ENCODE measurements at places on chromosomes 3 and 15.

- no peak for DNase-seq
These were observed 34.6 kb downstream of the SRPRB start for GRCh38 chr3:133840055-133840737.

- peak; percentile 17 for DNase-seq
These were observed 760.1 kb upstream of the CFAP20DC start for GRCh38 chr3:59809710-59810444.

DNA sequence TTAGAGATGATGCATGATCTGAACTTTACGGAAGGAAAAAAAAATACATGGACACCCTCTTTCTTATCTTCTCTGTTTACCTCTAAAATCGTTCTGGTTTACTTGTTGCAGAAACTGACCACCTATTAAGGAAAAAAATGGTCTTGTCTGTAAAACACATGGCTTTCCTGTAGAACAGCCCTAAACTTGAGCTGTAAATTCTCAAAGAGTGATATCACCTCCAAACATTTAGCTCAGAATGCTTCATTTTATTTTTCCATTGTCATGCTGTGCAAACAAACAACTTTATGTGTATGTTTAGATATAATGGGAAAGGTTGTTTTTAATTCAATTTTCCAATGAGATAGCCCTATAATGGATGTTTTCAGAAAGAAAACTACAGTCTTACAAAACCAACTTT lies 237.4 kb upstream of the NR2F2 start:
- no peak for DNase-seq

DNA sequence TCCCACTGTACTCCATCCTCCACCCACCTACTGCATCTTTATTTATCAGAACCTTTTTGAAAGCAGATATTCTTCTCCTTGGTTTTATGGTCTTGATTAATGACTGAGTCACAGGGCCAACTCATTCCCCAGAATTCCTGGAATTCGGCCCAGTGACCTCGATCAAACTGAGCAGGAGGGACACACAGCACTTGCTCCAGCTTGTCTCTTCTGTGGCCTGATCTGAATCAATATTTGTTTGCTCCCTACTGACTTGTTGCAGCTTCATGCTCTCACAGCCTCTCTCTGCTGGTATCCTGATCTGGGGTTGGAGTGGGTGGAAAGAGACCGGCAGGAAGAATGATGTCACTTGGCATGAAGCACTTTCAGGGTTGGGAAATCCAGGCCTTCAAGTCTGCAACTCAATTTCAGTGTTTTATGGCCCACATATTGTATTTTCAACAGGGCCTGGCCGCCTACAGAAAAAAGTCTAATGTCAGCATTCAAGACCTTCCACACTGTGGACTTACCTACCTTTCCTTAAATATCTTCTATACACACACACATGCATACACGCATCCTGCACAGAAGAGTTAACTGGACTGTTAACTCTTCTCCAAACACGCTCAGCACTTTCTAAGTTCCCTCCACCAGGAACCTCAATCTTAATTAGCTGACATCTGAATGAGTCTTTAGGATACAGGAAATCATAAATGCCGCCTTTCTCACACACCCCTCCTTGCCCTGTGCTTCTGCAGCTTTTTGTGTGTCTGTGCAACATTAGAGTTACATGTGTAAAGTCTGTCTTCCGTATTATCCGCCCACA lies 4.6 kb downstream of the ANXA2 start:
- DNase-seq: peak; percentile 34

DNA sequence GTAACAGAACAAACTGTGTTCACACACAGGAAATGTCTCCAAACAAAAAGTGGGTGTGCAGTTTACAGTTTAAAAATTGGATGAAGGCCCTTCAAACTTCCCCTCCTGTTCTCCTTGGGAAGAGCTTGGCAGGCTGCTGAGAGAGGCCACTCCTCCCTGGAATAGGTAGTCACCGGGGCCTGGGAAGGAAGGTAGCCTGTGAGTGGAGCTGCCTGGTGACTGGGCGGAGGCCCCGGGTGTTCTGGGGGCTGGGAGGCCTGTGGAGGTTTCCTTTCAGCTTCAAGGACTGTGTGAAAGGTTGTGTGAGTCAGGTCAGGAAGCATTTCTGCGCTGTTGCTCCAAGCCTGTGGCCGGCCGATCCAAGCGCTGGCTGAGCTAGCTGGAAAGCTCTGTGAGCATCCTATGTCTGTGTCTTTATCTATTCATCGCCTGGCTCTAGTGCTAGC lies 14.1 kb downstream of the SLCO3A1 start:
- no peak for DNase-seq

DNA sequence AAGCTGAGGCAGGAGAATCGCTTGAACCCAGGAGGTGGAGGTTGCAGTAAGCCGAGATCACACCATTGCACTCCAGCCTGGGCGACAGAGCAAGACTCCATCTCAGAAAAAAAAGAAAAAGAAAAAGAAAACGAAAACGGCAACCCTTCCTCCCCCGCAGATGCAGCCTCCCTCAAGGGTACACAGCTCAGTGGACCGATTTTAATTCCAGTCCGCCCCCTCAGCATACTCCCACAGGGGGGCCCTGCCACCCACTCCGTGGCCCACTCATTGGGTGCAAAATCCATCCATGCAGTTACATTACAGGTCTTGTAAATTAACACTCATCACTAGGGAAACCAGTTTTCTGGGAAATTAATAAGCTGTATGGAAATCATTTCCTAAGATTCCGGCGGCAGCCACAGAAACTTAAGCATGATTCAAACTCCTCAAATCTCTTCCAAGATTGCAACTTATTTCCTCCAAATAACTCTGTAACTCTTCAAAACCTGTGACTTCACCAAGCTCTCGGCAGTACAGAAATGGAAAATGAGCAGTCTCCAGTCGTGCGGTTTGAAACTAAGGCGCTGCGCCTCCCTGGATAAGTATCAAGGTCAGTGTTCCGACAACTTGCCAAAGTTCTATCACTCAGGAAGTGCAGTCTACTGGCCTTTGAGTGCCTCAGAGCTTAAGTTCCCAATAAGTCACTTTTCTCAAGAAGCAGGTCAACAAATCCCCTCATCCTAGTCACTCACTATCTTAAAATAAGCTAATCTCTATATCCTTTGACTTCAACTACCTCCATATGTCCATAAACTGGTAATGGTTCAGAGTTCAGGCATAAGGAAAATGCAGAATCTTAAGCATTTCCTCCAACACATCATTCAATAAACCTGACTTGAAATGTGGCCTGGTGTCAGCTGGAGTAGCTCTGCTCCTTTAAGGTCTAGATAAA lies 24.7 kb upstream of the KLHL6 start:
- DNase-seq: no peak

DNA sequence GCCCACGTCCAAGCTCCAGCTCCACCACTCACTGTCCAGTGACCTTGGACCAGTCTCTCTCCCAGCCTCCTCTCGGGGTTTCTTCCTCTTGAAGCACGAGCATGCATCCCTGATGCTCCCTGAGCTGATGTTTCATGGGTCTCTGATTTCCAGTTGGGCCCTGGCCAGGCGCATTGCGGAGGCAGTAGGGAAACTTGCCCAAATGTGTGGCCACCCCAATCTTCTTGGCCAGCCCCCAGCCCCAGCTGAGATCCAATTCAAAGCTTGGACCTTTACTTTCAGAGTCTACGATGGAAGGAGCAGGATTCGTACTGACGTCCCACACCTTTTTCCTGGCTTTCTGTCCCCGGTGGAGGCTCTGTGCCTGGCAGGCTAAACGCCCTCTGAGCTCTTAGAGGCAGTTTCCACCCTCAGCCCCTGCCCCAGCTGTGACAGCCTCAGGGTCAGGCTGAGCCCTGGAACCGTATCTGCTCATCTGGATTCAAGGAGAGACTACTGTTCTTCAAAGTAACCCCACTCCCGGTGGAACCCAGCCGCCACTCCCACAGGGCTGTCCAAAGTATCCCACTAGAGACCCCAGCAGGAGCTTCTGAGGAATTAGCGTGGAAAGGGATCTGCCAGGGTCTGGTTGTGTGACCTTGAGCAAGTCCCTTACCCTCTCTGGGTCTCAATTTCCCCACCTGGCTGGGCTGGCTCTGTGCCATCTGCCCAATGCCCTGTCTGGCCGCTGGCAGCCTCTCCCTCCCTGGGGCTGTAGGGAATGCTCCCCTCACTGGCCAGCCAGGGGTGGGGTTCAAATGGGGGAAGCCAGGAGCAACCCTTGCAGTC lies 37.4 kb downstream of the CPN2 start:
- DNase-seq: no peak

- DNase-seq: no peak
These were observed 195.7 kb downstream of the OCA2 start for GRCh38 chr15:27903405-27903804.

DNA sequence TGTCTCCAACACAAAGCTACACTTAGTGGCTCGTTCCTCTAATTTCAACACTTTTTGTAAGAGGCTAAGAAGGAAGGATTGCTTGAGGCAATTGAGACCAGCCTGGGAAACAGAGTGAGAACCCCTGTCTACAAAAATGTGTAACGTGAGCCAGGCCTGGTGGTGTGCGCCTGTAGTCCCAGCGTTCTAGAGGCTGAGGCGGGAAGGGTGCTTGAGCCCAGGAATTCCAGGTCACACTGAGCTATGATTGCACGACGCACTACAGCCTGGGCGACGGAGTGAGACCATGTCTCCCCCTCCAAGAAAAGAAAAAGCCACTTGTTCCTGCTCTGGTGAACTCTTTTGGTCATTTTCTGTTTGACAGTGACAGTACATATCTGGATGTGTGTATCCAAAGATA lies 127.9 kb downstream of the GABRB3 start:
- DNase-seq: no peak

DNA sequence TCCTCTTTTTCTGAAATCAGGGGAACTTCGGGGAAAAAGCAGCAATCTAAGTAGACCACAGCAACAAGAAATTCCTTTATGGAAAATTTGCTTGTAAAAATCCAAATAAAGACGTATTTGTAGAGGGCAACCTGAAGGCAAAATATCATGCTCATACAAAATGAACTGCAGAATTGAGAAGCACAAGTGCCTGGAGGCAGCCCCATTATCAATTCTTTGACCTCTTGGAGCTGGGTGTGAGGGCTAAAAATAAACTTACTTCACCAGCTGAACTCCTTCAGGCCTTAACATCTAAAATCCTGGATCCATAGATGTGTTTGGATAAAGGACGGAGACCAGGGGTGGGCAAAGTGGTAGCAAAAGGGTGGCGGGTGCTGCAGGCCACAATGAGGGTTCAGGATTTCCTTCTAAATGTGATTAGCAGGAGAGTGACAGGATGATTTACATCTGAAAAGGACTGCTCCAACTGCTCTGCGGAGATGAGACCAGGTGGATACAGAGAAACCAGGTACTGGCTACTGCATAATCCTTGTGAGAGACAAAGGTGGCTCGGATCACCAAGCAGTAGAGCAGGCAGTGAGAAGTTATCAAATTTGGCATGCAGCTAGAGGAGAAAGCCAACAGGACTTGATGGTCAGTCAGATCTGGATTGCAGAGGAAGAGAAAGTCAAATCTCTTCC lies 81.7 kb upstream of the TJP1 start:
- no peak for DNase-seq

- DNase-seq: no peak
These were observed 462.3 kb upstream of the SGO1 start for GRCh38 chr3:20648294-20648693.

DNA sequence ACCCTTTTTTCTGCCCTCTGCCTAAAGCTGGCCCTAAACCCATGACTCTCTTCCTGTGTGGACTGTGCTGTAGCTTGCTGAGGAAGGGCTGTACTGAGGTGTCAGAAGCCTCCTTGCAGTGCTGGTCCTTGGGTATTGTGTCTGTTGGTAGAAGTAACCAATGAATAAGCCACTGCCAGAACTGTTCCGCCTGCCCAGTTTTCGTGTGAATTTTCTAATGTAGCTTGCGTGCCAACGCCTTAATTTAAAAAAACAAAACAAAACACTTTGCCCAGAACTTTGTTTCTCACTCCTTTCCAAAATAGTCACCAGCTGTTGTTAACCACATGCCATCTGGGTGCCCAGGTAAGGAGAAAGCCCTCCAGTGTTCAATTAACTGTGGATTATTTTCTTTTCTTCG lies 101.9 kb downstream of the KLHL25 start:
- DNase-seq: peak; percentile 71

DNA sequence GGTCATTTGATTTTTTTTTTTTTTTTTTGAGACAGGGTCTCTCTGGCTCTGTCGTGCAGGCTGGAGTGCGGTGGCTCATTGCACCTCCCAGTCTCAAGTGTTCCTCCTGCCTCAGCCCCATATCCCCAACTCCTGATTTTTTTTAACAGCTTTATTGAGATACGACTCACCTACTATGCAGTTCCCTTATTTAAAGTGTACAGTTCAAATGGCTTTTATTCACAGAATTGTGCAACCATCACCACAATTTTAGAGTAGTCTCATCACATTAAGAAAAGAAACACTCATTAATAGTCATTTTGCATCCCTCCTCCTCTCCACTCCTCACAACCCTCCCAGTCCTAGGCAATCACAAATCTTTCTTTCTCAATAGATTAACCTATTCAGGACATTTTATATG lies 1.9 kb upstream of the TRA2B start:
- DNase-seq: no peak

GRCh38 chr3:149999421-149999820 lies 28.7 kb upstream of the PFN2 start:
- no peak for DNase-seq

GRCh38 chr15:79169526-79170133 lies 79.0 kb upstream of the RASGRF1 start:
- DNase-seq: no peak

- DNase-seq: no peak
These were observed 68.9 kb downstream of the TFRC start for GRCh38 chr3:196012941-196013476.

- DNase-seq: no peak
These were observed 30.1 kb downstream of the FNDC3B start for GRCh38 chr3:172069478-172069877.

DNA sequence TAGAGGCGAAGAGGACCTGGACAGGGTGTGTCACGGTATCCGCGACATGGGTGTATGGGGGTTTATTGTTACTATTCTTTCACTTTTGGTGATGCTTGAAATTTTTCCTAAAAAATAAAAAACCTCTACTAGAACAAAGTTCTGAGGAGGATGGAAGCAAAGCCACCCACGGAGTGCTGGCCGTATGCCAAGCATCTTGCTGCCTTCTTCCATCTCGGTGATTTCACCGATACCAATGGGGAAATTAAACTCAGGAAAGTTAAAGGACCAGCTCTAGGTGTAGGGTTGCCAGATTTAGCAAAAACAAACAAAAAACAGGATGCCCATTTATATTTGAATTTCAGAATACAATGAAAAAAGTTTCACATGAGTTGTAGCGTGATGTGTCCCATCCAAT lies 33.9 kb downstream of the SMAD6 start:
- no peak for DNase-seq

- DNase-seq: peak; percentile 4
These were observed 1034.1 kb downstream of the MCTP2 start for GRCh38 chr15:95265419-95265997.

DNA sequence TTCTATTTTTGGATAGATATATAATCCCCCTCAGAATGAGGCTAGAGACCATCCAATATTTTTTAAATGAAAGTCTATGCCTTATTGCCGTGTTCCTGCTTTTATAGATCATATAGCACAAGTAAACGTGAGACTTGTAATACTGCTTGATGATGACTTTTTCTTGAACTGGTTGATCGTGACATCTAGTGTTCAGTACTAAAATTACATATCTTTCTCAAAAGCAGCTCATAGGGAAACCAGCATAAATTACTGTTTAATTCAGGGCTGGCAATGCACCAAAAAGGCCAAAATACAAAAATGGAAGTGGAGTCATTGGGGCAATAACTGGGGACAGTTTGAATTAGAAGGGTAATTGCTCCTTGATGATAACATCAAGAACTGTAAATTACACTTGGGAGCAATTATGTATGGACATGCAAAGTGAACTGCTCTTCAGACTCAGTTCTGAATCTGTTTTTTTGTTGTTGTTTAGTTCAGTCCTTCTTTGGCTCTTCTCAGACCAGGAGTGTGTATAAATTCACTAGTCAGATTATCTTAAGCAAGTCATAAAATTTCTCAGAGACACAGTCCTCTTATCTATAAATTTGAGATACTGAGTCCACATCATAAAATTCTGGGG lies 325.3 kb downstream of the THSD4 start:
- DNase-seq: peak; percentile 42

Data from activated CD4-positive, alpha-beta T cell treated with anti-CD3 and anti-CD28 coated beads, Interleukin-10, Interleukin-2, amounts not matched to agents 100 ng/mL and 50 ng/mL, durations not matched to agents 16 hours and 8 hours (primary cell).